ENCODE measurements at places on chromosomes 7 and 10. TPM values are rescaled to one million over a fixed set of nuclear protein-coding genes. Genes with fewer than 3 reads are reported as not detected.

Gene ADIRF
- 73.0 TPM for total RNA-seq

Gene SAP25
- not detected for total RNA-seq

Gene AKR1B1
- 44.9 TPM for total RNA-seq

Gene MRLN
- not detected for total RNA-seq

Gene PRR15
- 0.22 TPM for total RNA-seq

Gene HOXA5
- total RNA-seq, result 0.66 TPM

Gene ASZ1
- total RNA-seq, result not detected

Gene RPEL1
- total RNA-seq, result under 0.01 TPM

Gene TAC1
- 0.33 TPM for total RNA-seq

Gene INA
- total RNA-seq, result 0.50 TPM

Gene CCDC146
- 0.87 TPM for total RNA-seq

Gene ADGRA1
- not detected for total RNA-seq

Gene RAB11FIP2
- total RNA-seq, result 24.9 TPM

Gene NCF1
- not detected for total RNA-seq

Gene EBLN1
- not detected for total RNA-seq

Gene TMEM176B
- total RNA-seq, result not detected

Gene SEMA3E
- 2.0 TPM for total RNA-seq

Gene SPDYE11
- not detected for total RNA-seq

Gene PRTFDC1
- total RNA-seq, result 22.9 TPM

Gene C7orf57
- total RNA-seq, result not detected

Gene PTN
- total RNA-seq, result 23.8 TPM

Gene GPR37
- 1.5 TPM for total RNA-seq

Gene ZNF862
- total RNA-seq, result 8.9 TPM

Gene GDF2
- not detected for total RNA-seq

Gene CYP3A4
- not detected for total RNA-seq

Gene UCN3
- total RNA-seq, result not detected

Gene ZCWPW1
- 1.4 TPM for total RNA-seq

Measured in uterine smooth muscle cell (primary cell).